ENCODE measurements at places on chromosomes 4 and X. TPM values are rescaled to one million over a fixed set of nuclear protein-coding genes. Genes with fewer than 3 reads are reported as not detected.

DNA sequence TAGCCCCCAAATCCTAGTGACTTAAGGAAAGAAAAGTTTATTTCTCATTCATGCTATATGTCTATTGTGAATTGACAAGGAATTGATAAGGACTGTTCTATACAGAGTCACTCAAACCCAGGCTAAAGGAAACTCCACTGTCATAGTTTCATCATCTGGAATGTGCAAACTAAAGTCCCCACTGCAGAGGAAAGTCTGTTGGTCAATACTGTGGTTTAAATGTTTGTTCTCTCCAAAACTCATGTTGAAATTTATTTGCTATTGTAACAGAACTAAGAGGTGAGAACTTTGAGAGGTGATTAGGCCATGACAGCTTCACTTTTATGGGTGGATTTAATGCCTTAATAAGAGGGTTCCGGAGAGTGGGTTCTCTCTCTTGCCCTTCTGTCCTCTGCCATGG, 149.6 kb downstream of the COX18 start:
- no peak for DNase-seq

GRCh38 chr4:169236873-169237626, 33.7 kb downstream of the SH3RF1 start:
- no peak for DNase-seq

DNA sequence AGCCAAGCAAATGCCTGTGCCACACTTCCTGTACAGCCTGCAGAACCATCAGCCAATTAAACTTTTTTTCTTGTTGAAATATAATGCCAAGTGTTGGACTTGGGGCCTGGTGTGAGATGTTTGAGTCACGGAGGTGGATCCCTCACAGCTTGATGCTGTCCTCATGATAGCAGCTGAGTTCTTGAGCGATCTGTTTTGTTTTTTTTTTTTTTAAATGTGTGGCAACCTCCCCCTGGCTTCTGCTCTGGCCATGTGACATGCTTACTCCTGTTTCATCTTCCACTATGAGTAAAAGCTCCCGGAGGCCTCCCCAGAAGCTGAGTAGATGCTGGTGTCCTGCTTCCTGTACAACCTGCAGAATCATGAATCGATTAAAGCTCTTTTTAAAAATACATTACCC, 973.3 kb upstream of the FTHL17 start:
- no peak for DNase-seq

GRCh38 chrX:2901367-2902036, 27.6 kb downstream of the ARSD start:
- no peak for DNase-seq

Gene PRDM8
- total RNA-seq, result 8.0 TPM
